ENCODE measurements at places on chromosomes 12 and 14.
A peak's percentile ranks its signal among the peaks of the same experiment; 100 is the strongest.

DNA sequence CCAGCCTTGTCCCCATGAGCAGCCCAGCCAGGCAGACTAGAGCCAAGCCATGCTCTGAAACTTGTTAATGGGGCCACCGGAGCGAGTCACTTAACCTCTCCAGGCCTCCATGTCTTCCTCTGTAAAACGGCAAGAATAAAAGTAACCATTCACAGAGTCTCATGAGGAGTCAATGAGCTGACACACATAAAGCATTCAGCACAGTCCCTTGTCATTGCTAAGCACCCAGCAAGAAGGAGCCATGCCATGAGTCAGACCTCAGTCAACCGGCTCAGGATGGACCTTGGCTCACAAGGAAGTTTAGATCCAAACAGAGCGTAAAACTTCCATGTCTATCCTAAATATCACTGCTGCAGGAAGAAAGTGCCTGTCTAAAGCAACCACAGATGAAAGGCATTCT lies 10.6 kb downstream of the FICD start:
- DNase-seq, result no peak

GRCh38 chr14:84785996-84786395 lies 743.9 kb upstream of the FLRT2 start:
- no peak for DNase-seq

GRCh38 chr14:97395068-97395467 lies 597.9 kb downstream of the VRK1 start:
- no peak for DNase-seq

DNA sequence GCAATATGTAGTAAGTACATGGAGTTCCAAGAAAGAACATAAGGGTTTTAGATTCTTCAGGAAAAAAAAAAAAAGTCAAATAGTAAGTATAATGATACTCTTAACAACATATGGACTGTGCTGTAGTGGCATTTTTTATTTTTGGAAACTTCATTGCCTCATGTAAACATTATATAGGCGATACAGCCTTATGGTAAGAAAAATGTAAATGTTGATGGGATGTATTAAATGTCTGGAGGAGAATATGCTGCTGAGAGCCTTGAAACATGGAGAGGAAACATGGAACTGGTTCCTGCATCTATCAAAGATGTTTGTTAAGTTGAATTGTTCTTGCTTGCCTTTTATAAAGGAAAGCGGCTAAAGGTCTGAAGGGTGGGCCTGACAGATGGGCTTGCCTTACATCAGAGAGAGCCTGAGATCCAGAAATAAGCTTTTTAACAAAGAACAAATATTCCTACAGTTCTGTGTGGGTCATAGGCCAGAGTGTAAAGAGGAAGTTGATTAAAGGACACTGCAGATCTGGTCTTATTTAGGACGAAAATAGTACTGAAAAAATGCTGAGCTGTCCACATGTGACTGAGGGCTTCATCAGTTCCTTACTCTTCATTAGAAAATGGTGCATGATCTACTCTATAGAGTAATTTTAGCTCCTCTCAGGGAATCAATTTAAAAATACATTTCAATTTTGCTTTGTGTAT lies 448.1 kb upstream of the DCN start:
- DNase-seq, result no peak

GRCh38 chr12:110846615-110847566 lies at the start of gene CCDC63:
Gene CCDC63 (plus strand): TSS chr12:110846987. CDS start chr12:110852955, 5,968 bp downstream.
- DNase-seq, result no peak

- no peak for DNase-seq
These were observed 11.0 kb downstream of the KRT7 start for GRCh38 chr12:52243856-52244614.

- DNase-seq, result no peak
These were observed 39.3 kb downstream of the TMEM120B start for GRCh38 chr12:121751749-121752351.

- no peak for DNase-seq
These were observed 33.3 kb upstream of the STON2 start for GRCh38 chr14:81433378-81433777.

GRCh38 chr12:104604070-104604994 lies 147.6 kb downstream of the CHST11 start:
- no peak for DNase-seq

DNA sequence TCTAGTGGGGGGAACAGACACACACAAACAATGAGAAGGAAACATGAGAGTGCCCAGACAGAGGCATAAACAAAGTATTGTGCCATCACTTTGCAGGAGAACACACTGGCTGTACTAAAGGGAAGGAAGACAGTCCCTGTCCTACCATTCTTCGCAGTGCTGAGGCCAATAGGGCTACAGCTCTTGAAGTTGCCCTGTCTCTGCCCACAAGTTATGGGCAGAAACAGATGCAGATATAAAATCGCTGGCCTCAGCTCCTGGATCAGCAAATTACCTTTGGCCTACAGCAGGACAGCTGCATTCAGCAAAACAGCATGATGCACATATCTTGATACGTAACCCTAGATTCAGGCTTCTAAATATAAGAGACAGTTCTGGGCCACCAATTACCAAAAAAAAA lies 23.0 kb upstream of the PRKAB1 start:
- DNase-seq, result no peak

GRCh38 chr14:57533214-57533613 lies 39.6 kb upstream of the CCDC198 start:
- DNase-seq, result no peak

DNA sequence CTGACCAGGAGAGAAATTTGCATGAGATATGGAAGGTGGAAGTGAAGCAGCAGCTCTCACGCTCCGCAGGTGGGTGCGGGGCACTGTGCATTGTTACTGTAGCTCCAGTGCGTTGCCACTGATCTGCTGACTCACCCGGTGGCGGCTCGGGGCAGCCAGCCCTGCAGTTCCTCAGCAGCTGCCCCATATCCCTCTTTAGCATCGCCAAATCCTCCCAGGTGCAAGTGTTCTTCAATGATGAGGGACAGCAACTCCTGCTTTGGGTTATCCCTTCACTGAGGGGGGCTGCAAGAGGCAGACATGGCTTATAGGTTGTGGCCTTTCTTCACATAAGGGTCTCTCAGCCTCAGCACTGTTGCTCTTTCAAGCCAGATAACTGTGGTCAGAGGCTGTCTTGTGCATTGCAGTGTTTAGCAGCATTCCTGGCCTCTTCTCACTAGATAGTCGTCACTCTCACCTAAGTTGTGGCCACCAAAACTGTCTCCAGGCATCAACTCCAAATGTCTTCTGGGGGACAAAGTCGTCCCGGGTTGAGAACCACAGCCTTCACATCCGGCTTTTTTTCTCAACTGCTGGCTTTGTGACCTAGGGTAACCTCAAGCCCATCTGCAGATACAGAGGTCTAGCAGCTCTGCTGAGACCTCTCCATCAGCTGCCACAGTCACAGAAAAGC lies 180.8 kb downstream of the EFCAB11 start:
- no peak for DNase-seq

DNA sequence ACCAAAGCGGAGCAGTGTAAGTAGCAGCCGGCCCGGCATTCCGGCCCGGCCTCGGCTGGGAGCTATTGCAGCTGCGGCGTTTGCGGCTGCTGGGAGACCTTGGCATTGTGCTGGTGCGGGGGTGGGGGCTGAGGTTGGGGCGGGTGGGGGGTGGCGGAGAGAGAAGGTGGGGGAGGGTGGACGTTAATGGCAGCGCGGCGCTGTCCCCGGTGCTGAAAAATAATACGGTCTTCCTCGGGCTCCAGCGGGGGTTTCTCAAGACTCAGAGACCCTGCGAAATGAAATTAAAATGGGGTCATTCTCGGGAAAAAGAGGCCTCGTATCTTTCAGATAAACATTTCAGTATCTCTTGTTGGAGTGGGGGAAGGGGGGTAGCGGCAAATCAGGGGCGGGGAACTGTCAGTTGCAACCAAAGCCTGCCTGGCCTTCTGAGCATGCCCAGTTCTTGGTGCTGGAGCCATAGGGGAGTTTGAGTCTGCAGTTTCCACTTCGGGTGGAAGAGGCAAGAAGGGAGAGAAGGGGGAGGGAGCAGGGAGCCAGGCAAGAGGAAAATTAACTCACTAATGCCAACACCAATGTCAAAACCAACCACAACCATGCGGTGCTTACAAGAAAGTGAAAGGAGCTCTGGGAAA lies 414 bp downstream of the UNC79 start:
- peak; percentile 75 for DNase-seq

DNA sequence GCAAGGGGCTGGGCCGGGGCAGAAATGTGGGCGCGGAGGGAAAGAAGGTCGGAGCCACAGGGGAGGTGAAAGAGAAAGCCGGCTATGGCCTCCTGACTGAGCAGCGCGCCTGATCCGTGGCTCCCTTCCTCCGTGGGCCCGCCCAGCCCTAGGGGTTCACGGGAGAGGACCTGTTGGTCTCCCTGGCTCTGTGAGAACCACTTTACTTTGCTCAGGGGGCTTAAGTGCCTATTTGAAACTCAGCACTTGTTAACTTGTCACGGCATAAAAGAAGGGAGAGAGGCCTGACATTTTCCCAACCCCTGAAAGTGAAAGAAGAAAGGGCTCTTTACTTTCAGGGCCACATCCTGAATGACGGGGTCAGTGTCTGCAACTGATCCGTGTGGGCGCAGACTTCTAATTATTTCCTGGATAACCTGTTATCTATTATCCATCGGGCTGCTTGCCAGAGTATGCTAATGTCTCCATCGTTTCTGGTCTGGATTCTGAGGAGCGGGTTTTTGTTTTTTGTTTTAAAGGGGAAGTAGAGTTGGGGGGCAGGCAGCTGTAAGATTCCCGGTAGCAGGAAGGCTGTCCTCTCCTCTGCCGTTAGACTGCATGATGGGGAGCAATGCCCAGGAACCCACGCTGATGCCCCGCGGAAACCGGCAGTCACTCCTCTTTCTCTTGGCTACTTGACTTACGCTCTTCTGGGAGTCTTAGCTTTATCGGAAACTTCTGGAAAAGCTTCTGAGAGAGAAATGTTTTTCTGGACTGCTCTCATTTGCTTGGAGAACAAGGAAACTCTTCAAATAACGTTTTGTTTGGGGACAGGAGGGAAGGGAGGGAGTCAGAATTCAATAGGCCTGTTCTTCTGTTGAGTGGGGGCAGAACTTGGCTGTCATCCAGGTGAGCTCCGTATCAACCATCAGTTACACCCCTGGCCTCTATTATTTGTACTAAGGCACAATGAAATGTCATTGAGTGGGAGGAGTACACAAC lies 127.7 kb upstream of the MAX start:
- DNase-seq, result peak; percentile 24

GRCh38 chr14:94217116-94217515 lies 43.0 kb downstream of the PPP4R4 start:
- DNase-seq, result no peak

DNA sequence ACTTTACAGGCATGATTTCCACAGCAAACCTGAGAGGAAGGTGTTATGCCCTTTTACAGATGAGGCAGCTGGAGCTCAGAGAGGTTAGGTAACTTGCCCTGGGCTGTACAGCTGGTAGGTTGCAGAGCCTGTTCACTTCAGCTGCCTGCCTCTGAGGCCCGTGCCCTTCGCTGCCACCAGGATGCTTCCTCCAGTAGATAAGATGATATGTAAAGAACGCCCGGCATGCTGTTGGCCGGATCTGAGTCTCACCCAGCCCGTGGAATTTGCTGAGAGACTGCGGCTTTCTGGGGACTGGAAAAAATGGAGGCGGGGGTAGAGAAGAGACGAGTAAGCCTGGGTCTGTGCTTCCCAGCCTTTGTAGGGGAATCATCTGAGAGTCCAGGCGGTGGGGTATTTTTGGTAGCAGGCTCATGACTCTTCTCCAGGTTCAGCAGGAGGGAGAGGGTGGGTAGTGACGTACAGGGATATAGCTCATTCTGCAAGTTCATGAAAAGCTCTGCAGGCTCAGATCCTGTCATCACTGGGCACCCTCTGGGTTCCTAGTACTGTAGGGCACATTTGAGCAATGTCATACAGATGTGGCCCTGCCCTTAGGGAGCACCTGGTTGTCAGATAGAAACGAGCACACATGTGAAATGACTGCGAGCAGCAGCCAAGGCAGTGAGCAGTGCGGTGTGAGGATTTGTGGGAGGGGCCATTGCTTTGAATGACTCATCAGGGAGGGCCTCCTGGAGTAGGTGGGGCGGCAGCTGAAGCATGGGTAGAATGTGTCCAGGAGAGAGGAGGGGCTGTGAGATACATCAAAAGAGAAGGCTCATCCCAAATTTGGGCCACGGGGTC lies 159.4 kb downstream of the TSPAN9 start:
- no peak for DNase-seq

GRCh38 chr14:53949201-53949600 lies 7.4 kb downstream of the BMP4 start:
- no peak for DNase-seq

DNA sequence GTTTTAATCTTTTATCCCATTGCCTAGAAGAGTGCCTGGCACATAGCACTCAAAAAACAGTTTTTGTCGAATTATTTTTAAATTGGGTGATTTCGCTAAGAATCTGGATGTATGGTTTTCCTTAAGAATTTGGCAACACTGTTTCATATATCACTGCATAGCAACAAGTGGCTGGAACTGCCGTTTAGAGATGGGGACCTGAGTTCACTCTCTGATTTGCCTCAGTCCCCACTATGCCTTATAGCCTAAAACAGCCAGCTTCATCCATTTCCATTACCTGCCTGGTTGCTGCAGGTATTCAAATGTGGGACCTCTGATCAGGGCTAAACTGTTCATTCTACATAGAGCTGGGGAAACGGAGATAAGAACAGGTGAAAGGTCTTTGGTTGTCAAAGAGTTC lies 1.8 kb downstream of the HEBP1 start:
- DNase-seq, result no peak

- DNase-seq, result no peak
These were observed 6.8 kb downstream of the PRPH start for GRCh38 chr12:49301760-49302159.

- no peak for DNase-seq
These were observed 97.1 kb downstream of the ARF6 start for GRCh38 chr14:49989966-49990365.

GRCh38 chr12:47990351-47991105 lies 13.7 kb downstream of the COL2A1 start:
- DNase-seq, result no peak

Measured in anterior cingulate cortex (tissue), 58 donors.